ENCODE measurements at places on chromosomes 13 and 19. TPM values are rescaled to one million over a fixed set of nuclear protein-coding genes. Genes with fewer than 3 reads are reported as not detected.

The LAIR1 gene
- total RNA-seq = not detected

The ZNF600 gene
- 0.16 TPM for total RNA-seq

The BEST2 gene
- 0.22 TPM for total RNA-seq

The CCDC8 gene
- not detected for total RNA-seq

The CEACAM7 gene
- total RNA-seq = 0.17 TPM

The JAK3 gene
- total RNA-seq = 0.19 TPM

The SLC17A7 gene
- total RNA-seq = 0.54 TPM

The KLK14 gene
- 0.71 TPM for total RNA-seq

The ZNF562 gene
- 4.9 TPM for total RNA-seq

The ZNF585A gene
- total RNA-seq = 7.4 TPM

The COX7A1 gene
- total RNA-seq = not detected

The OR7C1 gene
- not detected for total RNA-seq

The MYO1F gene
- 0.31 TPM for total RNA-seq

The ENOX1 gene
- total RNA-seq = 1.6 TPM

The CKM gene
- not detected for total RNA-seq

The PRTN3 gene
- 0.62 TPM for total RNA-seq

The TGDS gene
- total RNA-seq = 7.7 TPM

The ZNF714 gene
- 2.8 TPM for total RNA-seq

The ZNF845 gene
- total RNA-seq = 4.3 TPM

The ZNF154 gene
- not detected for total RNA-seq

The DIRAS1 gene
- total RNA-seq = 3.7 TPM

The RPS28 gene
- total RNA-seq = 438 TPM

The SIAH3 gene
- not detected for total RNA-seq

The C19orf33 gene
- 715 TPM for total RNA-seq

The ZNF793 gene
- total RNA-seq = 0.08 TPM

The HSH2D gene
- total RNA-seq = 0.14 TPM

The EFNA2 gene
- 1.8 TPM for total RNA-seq

The GAPDHS gene
- 0.16 TPM for total RNA-seq

The CEACAM21 gene
- not detected for total RNA-seq

The SBK3 gene
- total RNA-seq = 1.6 TPM

The PRX gene
- 1.3 TPM for total RNA-seq

The ZBTB32 gene
- not detected for total RNA-seq

The KIR2DL4 gene
- total RNA-seq = not detected

The GAS6 gene
- 9.3 TPM for total RNA-seq

The PCDH20 gene
- not detected for total RNA-seq

The SMIM24 gene
- 0.69 TPM for total RNA-seq

The NKG7 gene
- not detected for total RNA-seq

The VSTM2B gene
- total RNA-seq = not detected

The CGB8 gene
- total RNA-seq = 1.9 TPM

The SCEL gene
- total RNA-seq = 0.76 TPM

The ODAD3 gene
- total RNA-seq = 2.4 TPM

The RNF225 gene
- total RNA-seq = not detected

The LILRA1 gene
- total RNA-seq = not detected

The FFAR2 gene
- total RNA-seq = not detected

The EPS8L1 gene
- 5.0 TPM for total RNA-seq

The PRR12 gene
- 31.4 TPM for total RNA-seq

The SYCN gene
- total RNA-seq = not detected

The ZNF534 gene
- not detected for total RNA-seq

The TUBB4A gene
- 7.2 TPM for total RNA-seq

The NMRK2 gene
- not detected for total RNA-seq

The F10 gene
- total RNA-seq = not detected

The FBN3 gene
- not detected for total RNA-seq

The C5AR1 gene
- total RNA-seq = 2.2 TPM

The C13orf46 gene
- 0.07 TPM for total RNA-seq

The ZNF224 gene
- total RNA-seq = 10.1 TPM

The MEX3D gene
- total RNA-seq = 10.3 TPM

The PLK5 gene
- total RNA-seq = not detected

The ATP4A gene
- not detected for total RNA-seq

The ZNF541 gene
- not detected for total RNA-seq
